ENCODE measurements at places on chromosomes 6 and 20. TPM values are rescaled to one million over a fixed set of nuclear protein-coding genes. Genes with fewer than 3 reads are reported as not detected.

Gene HDGFL1
- total RNA-seq: not detected

Gene ERVFRD-1
- total RNA-seq: not detected

DNA sequence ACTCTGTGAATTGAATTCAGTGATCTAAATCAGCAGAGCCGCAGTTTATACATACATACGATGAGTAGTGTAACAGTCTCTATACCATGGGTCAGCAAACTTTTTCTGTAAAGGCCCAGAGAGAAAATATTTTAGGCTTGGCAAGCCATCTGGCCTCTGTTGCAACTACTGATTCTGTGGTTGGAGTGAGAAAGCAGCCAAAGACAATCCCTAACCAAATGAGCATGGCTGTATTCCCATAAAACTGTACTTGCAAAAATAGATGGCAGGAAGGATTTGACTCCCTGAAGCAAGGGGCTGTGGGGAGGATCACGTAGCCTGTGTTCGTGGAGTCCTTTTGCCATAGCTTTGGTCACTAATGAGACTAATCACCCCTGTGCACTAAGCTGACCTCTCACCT, 17.9 kb upstream of the MOCS1 start:
- H3K4me3 ChIP-seq: no peak overlapping the region
- H3K4me1 ChIP-seq: peaks cover 4% of the 10 kb centered on the region
- H3K27ac ChIP-seq: no peak overlapping the region
- no peak for DNase-seq
- H3K27me3 ChIP-seq: no peaks in the 10 kb centered on the region

DNA sequence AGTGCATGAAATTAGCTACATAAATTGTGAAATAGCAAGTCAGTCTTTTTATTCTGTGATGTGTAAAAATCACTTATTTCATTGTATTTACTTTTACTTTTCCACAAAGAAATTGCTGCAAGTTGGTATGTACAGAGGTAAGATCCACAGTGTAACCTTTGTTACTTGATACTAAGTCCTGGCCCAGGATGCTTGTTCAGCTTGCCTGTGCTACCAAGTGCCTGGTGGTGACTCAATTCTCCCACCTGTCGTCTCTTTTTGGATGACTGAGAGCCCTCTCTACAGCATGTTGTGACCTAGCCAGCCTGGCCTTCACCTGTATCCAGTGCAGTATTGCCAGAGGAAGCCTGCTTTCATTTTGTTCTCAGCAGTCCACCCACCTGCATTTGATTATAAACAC, 54.9 kb downstream of the ANKRD6 start:
- no peak overlapping the region for H3K27ac ChIP-seq
- H3K27me3 ChIP-seq: no peaks in the 10 kb centered on the region
- H3K4me3 ChIP-seq: no peak overlapping the region
- no peaks in the 10 kb centered on the region for H3K36me3 ChIP-seq

- no peaks in the 10 kb centered on the region for H3K27me3 ChIP-seq
- 0 out of 2 replicates have a peak, but pooled peaks cover 4% of the 10 kb centered on the region for H3K4me1 ChIP-seq
- no peak overlapping the region for H3K4me3 ChIP-seq
- H3K27ac ChIP-seq: no peak overlapping the region
Observed at GRCh38 chr6:83824388-83824801, 28.8 kb upstream of the RIPPLY2 start.

DNA sequence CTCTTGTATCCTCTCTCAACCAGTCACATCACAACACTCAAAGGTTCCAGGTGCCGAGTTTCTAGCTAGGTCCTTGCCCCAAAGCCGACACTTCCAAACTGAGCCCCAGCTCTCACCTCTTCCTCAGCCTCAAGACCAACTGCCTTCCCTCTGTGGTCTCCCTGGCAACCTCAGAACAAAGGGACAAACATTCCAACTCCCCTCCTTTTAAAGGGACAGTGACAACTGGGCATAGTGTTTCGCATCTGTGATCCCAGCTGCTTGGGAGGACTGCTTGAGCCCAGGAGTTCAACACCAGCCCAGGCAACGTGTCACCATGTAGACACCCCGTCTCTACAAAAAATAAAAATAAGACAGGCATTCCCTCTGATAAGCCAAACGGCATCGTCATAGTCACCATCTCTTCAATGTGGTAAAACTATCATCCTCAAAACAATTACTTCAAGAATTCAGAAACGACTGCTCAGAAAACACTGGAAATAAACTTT, 11.3 kb downstream of the DIDO1 start:
- peak; percentile 27 for DNase-seq
- H3K4me3 ChIP-seq: no peak overlapping the region
- H3K27me3 ChIP-seq: no peaks in the 10 kb centered on the region
- 0 out of 2 replicates have a peak, but pooled peaks cover 5% of the 10 kb centered on the region for H3K4me1 ChIP-seq
- peak overlapping the region; percentile 17 for H3K27ac ChIP-seq
